ENCODE measurements at places on chromosomes 4 and X. TPM values are rescaled to one million over a fixed set of nuclear protein-coding genes. Genes with fewer than 3 reads are reported as not detected.

KLHL4 gene
- total RNA-seq, result 0.12 TPM

TMPRSS11B gene
- total RNA-seq, result not detected

AVPR2 gene
- not detected for total RNA-seq

PTCHD1 gene
- total RNA-seq, result not detected

USP26 gene
- total RNA-seq, result not detected

MUC7 gene
- total RNA-seq, result not detected

ZCCHC18 gene
- 0.34 TPM for total RNA-seq

KLB gene
- total RNA-seq, result not detected

TCEAL2 gene
- not detected for total RNA-seq

TENM3 gene
- total RNA-seq, result not detected

MAGEA11 gene
- not detected for total RNA-seq

Data from T-helper 1 cell treated with Interleukin-12 subunit alpha and Interleukin-12 subunit beta and Interleukin-4 antibody, amounts not matched to agents 30 ng/mL and 1 ng/mL, for 36 hours (primary cell).